ENCODE measurements at places on chromosomes 4 and X.

GRCh38 chrX:7179446-7179845 is 31.5 kb upstream of the PUDP start:
- DNase-seq = no peak

GRCh38 chr4:170374770-170375169 is 285.0 kb upstream of the AADAT start:
- DNase-seq = no peak

- no peak for DNase-seq
Observed at GRCh38 chr4:1604706-1605205, 79.4 kb downstream of the FAM53A start.

DNA sequence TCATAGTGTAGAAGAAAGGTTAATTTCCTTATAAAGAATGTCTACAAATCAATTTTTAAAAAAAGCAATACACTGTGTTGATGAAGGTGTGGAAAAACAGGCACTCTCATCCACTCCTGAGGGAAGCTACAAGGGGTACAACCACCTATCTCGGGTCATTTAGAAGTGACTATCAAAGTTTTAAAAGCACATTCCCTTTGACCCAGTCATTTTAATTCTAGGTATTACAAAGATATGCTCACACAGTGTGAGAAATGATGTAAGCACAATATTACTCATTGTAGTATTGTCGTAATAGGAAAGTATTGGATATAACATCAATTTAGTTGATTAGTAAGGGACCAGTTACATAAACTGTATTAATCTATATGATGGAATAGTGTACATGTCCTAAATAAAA is 7.4 kb upstream of the HCCS start:
- no peak for DNase-seq

DNA sequence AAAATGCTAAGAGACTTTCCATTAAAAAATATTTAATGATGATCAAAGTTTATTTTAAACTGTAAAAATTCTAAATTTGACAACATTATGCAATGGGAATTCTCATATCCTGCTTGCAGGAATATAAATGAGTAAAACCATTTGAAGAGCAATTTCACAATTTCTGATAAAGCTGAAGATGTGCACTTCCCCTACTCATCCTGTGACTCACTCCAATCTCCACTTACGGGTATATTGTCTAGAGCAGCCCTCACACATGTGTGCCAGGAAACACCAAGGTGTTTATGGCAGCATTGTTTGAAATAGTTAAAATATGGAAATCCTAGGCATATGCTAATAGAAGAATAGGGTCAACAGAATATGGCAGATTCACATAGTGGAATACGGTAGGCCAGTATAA is 158.4 kb downstream of the PDHA2 start:
- no peak for DNase-seq

DNA sequence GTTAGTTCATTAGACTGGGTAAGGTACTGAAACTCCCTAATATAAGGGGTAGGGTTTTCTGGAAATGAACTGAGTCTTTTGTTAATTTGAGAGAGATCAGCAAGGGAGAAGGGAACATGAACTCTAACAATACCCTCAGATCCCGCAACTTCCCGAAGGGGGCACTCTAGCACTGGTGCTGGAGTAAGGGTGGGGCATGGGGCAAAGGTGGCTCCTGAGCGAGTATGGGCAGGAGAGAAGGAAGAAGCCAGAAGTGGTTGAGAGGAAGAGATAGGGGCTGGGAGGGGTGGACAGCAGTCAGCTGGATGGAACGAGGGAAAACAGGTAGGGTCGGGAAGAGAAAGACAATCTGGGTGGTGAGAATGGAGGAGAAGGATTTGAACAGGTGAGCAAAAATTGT is 183.2 kb upstream of the MAGEE2 start:
- DNase-seq = no peak

DNA sequence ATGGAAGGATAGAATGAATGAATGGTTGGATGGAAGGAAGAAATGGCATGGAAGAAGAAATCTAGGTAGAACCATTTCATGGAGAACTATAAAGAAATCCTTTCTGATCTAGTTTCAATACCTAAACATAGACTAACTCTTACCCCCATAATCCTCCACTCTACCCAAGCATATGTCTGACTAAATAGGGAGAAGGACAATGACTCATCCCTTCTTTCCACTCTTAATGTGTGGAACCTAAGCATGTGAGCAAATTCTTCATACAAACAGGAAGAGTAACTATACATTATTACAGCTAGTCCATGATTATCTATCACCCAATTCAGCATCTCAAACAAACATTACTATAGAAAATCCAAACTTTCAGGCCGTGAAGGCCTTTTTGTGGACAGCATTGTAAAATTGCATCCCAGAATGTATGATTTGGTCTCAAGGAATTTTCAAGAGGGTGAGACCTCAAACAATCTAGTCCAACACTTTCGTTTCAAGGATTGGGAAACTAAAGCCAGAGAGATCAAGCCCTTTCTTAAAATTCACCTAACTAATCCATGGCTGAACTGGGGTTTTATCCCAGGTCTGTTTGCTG is 11.2 kb downstream of the C1QTNF7 start:
- DNase-seq = no peak

- DNase-seq = no peak
Observed at GRCh38 chrX:149510386-149510785, 5.3 kb upstream of the IDS start.

- no peak for DNase-seq
Observed at GRCh38 chr4:6316461-6317003, 46.9 kb downstream of the WFS1 start.

GRCh38 chr4:140049024-140049848 is 104.7 kb downstream of the MAML3 start:
- DNase-seq = peak; percentile 80

GRCh38 chr4:123114915-123115756 is 192.7 kb upstream of the NUDT6 start:
- DNase-seq = no peak

GRCh38 chrX:26909728-26910127 is 553.4 kb downstream of the PPP4R3C start:
- no peak for DNase-seq

- DNase-seq = peak; percentile 42
Observed at GRCh38 chrX:48958635-48959094, 1.3 kb upstream of the OTUD5 start.

DNA sequence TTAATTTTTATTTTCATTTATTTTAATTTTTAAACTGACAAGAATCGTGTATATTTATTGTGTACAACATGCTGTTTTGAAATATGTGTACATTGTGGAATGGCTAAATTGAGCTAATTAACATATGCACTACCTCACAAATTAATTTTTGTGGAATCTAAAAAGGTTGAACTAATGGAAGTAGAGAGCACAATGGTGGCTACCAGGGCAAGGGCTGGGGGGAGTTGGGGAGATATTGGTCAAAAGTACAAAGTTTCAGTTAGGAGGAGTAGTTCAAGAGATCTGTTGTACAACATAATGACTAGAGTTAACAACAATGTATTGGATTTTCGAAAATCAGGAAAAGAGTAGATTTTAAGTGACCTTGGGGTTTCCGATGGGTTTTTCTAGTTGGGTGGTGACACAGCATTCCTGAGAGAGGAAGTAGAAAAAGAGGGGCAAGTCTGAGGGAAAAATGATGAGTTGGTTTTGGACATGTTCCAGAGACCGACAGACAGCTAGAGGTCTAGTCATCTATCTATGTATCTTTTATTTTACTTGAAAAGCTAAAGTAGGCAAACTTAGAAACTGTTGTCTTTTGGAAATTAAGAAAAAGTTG is 23.2 kb downstream of the APOO start:
- no peak for DNase-seq

GRCh38 chrX:109270580-109271484 is 211.1 kb downstream of the GUCY2F start:
- no peak for DNase-seq

GRCh38 chrX:93454509-93454908 is 218.9 kb downstream of the NAP1L3 start:
- DNase-seq = no peak

GRCh38 chr4:152117933-152118507 is 357.2 kb upstream of the GATB start:
- DNase-seq = no peak

- no peak for DNase-seq
Observed at GRCh38 chr4:184424993-184425758, 49.2 kb downstream of the IRF2 start.
